SHP77 treated with DMSO at 0.1 percent for 48 hours (cell line): ENCODE measurements at places on chromosomes 13 and 19.

- DNase-seq = no peak
These were observed 500.8 kb downstream of the SLITRK6 start for GRCh38 chr13:85298387-85298924.

- DNase-seq = no peak
These were observed 1.2 kb downstream of the CDC34 start for GRCh38 chr19:532561-533363.

- DNase-seq = no peak
These were observed 20.9 kb downstream of the FCHO1 start for GRCh38 chr19:17772172-17772571.

DNA sequence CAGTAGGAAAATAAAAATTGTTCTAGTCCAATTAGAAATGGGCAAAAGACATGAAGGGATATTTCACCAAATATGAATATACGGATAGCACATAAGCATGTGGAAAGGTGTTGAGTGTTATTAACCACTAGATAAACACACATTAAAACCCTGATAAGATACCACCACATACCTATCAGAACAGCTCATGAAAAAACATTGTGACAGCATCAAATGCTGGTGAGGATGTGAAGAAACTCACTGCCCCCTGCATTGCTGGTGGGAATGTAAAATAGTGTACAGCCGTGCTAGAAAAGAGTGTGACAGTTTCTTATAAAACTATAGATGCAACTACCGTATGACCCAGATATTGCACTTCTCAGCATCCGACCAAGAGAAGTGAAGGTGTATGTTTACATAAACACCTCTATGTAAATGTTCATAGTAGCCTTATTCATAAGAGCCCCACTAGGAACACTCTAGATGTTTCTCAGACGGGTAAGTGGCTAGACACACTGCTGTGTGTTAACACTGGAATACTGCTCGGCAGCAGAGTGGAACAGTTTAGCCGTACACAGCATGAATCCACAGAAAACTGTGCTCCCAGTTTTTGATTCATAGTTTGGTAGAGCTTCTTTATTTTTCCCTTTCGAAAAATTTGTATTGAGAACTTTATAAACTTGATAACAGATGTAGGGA, 321.1 kb downstream of the MYO16 start:
- DNase-seq = no peak

DNA sequence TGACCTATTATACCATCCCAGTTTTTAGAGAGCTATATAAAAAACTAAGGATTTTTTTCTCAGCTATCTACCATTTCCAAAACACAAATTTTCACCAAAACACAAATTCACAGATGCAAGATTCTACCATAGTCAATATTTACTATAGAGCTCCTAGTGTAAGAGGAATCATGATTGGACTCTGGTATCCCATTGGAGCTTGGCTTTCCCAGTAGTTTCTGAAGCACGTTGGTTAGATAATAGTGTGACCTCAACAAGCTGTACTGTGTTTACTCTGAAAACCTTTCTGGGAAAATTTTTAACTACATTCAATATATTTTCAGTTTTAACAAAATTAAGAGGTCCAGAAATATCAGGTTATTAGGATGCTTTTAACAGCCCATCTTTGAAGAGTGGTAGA, 660.6 kb upstream of the SLC10A2 start:
- no peak for DNase-seq

DNA sequence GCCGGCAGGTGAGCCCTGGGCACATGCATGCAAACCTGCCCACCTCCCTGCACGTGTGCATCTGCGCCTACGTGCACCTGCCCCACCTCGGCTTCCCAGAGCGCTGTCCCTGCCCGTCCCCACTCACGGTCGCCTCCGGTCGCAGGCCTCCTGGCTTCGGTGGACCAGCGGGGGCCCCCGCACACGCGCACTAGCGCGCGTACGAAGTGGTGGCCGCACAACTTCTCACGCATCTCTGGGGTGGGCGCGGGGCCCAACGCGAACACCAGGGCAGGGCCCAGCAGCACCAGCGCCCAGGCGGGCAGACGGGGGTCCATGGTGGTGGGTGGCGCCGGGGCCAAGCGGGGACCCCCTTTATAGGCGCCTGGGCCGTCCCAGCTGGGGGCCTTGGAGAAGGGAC, at the start of gene INSL3:
TSS of gene INSL3 (minus strand) at position 330 of the 400 bp plus-strand sequence. CDS start at position 317, 13 bp downstream.
- DNase-seq = no peak

GRCh38 chr19:41144403-41144802, 30.2 kb downstream of the CYP2F1 start:
- peak; percentile 40 for DNase-seq
